Psoas muscle (tissue), 8 donors: ENCODE measurements at places on chromosomes 11 and 22. TPM values are rescaled to one million over a fixed set of nuclear protein-coding genes. Genes with fewer than 3 reads are reported as not detected.

GRCh38 chr22:20782083-20782482 is 8.2 kb downstream of the SERPIND1 start:
- no peak for DNase-seq

- DNase-seq = no peak
Observed at GRCh38 chr11:86952221-86952875, 2.8 kb downstream of the FZD4 start.

- DNase-seq = no peak
Observed at GRCh38 chr11:72771507-72771906, 19.3 kb upstream of the ARAP1 start.

DNA sequence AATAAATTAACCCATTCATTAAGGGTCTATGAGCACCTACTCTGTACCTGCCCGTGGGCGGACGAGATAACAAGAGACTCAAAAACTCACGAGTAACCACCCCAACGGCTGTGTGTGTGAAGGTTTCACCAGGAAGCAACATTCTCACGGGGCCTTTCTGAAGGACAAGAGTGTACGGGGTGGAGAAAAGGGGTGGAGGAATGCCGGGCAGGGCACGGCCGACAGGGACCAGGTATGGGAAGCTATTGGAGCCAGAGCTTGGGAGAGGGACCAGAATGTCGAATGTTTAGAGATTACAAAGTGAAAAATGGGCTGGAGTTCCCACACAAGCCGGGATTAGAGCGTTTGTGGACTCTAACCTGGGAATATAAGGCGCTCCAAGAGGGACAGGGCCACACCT is 1.6 kb downstream of the KMT5B start:
- no peak for DNase-seq

GRCh38 chr22:35258191-35258988 is 1.1 kb downstream of the HMGXB4 start:
- no peak for DNase-seq

- peak; percentile 84 for DNase-seq
Observed at GRCh38 chr22:42444077-42444904, 12.1 kb upstream of the NFAM1 start.

- DNase-seq = peak; percentile 41
Observed at GRCh38 chr11:124762105-124762623, at the start of gene ESAM. Gene ESAM (minus strand): TSS chr11:124762290. CDS start chr11:124762154, 136 bp downstream.

GRCh38 chr11:30422447-30423278 is 99.8 kb downstream of the ARL14EP start:
- DNase-seq = no peak

- no peak for DNase-seq
Observed at GRCh38 chr11:62588966-62589637, 2.2 kb downstream of the TUT1 start.

GRCh38 chr11:94091091-94091490 is 37.5 kb upstream of the PANX1 start:
- no peak for DNase-seq

DNA sequence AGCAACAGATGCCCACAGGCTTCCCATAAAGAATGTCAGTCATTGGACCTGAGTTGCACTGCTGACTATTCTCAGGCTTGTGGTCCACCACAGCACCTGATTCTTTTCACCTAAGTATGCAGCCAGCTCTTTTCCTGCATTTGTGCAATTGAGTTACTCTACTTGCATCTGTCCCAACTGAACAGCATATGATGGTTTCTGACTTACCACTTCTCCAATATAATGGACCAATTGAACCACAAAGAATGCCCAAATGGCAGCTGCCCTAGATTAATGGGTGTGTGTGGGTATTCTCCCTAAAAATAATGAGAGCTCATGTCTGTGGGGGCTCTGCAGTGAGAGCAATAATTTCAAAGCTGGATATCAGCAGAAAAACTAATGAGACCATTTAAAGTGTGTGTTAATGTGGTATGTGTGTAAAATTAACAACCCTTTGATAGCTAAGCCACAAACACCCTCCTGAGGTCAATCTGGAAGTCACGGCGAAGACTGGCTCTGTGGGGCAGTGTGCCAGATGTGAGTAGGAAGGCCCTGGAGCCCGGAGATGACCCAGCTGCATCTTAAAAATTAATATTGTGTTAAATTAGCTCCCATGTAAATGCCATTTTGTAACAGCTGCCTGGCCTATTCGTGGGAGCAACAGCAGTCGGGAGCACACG is 43.8 kb downstream of the SC5D start:
- DNase-seq = no peak

- no peak for DNase-seq
Observed at GRCh38 chr11:58075781-58076180, 45.0 kb downstream of the OR6Q1 start.

GRCh38 chr11:16047073-16047472 is 309.3 kb downstream of the SOX6 start:
- no peak for DNase-seq

DNA sequence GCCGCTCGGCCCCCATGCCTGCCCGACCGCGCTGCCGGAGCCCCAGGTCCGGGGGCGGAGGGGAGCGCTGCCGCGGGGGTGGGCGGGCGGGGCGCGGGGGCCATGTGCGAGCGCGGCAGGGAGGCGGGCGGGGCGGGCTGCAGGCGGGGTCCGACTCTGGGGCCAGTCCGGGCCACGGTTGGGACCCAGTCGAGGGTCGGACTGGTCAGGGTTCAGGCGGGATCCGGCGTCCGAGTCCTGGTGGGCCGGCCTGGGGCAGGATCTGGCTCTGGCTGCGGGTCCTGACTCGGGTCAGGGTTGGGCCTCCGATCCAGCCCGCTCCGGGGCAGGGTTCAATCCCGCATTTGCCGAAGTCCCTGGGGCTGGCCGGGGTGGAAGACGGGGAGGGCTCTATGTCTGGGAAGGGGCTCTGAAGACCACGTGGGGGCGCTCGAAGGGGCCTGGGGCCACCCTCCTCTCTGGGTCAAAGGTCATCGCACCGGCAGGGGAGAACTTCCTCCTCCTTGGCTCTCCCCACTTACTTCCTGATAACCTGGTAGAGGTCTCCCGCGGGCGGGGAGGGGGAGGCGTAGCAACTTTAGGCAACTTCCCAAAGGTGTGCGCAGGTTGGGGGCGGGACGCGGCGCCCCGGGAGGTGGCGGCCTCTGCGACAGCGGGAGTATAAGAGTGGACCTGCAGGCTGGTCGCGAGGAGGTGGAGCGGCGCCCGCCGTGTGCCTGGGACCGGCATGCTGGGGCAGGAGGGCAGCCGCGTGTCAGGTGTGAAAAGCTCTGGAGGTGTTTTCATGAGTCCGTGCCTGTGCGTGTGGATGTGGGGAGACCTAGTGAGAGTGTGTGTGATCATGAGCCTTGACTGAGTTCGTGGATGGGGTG is 603 bp downstream of the ESRRA start:
- DNase-seq = peak; percentile 71

DNA sequence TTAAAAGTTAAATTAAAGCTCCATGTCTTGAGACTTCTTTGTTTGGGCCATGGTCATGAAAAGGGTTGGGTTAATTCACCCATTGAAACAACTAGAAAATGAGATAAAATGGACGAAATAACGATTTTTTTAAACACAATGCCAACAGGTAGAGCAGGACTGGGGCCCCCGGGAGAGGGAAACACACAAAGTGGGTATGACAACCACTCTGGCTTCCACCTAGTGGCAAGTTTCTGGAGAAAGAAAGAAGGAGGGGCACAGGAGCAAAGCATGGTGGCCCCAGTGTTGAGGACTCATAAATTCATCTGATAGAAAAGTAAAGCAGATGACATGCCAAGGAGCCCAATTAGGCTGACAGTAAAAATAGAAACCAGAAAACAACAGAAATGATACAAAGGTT is 68.4 kb downstream of the MYEOV start:
- no peak for DNase-seq

DNA sequence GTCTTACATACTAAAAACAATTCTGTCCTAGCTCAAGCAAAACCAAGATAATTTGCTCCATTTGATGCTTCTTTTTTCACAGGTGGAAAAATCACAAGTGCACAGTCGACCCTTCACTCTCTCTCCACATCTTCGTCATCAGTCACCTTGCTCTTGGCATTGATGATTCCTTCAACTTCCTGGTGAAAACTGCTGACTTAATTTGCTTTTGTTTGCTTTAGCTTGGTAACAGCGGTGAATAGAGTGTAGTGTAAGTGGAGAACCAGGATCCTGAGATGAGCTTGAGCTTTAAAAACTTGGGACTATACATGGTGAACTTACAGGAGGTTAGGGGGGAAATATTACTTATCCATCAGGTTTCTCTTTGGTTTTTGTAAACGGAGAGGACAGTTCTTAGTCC is 331.1 kb upstream of the ARHGAP42 start:
- no peak for DNase-seq

GRCh38 chr11:2746401-2747247 is 46.8 kb upstream of the KCNQ1OT1 start:
- DNase-seq = no peak

GRCh38 chr11:114166362-114166761 is 106.9 kb downstream of the ZBTB16 start:
- no peak for DNase-seq

DNA sequence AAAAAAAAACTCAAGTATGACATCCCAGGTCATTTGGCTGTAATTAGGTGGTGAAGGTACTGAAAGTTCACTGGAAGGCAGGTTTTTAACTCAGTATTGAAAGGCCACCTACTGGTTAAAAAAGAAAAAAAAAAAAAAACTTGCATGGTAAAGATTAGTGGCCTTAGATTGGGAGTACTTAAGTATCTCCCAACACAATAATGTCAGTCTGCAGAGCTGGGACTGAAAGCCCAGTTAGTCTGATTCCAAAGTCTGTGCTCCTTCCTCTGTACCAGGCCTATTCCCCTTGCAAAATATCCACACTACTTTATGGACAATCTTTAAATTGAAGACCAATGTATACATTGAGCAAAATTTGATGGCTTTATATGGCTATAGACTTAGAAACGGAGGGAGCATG is 85.5 kb downstream of the NOX4 start:
- no peak for DNase-seq

DNA sequence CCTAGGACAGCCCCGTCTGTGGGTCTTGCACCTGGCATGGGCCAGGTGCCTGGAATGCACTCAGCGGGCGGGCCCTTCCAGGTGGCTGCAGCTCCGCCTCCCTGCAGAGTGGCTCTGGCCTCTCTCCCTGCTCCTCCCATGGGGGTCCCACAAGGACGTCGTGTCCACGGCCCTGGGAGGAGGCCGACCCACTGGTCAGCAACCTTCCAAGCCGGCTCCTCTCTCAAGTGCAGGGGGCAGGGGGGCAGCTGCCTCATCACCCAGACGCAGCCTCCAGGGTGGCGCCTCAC is 41.9 kb downstream of the CERK start:
- no peak for DNase-seq

The SLC43A3 gene
- polyA plus RNA-seq = 6.4 TPM

The OR51B5 gene
- polyA plus RNA-seq = not detected

The SVIP gene
- polyA plus RNA-seq = 11.9 TPM

The LRRN4CL gene
- 3.7 TPM for polyA plus RNA-seq

The C1QTNF5 gene
- 12.0 TPM for polyA plus RNA-seq

The SAA2 gene
- 2.6 TPM for polyA plus RNA-seq

The FOXR1 gene
- not detected for polyA plus RNA-seq

The ANO9 gene
- polyA plus RNA-seq = 0.10 TPM

The MMP8 gene
- 0.03 TPM for polyA plus RNA-seq

The SUSD2 gene
- 1.3 TPM for polyA plus RNA-seq
